CD4-positive, alpha-beta T cell (primary cell): ENCODE measurements at places on chromosomes 7 and 10.

GRCh38 chr7:44983742-44984477 lies 5.1 kb upstream of the MYO1G start:
- no peak for DNase-seq

DNA sequence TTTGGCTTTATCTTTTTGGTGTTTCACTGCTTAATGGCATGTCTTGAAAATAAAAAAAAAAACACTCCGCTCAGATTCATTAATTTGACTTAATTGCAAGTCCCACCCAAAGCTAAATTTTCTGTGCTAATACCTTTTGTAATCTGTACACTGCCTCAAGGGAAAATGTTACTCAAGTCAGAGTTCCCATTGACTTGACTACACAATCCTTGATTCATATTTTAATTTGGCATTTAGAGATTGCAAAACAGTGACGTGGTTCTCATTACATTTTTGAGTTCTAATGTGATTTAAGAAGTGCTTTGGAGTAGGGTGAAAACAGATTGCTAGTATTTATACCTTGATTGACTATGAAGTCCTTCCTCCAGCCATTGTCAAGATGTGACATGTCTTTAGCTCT lies 21.3 kb upstream of the LIPM start:
- DNase-seq: no peak

DNA sequence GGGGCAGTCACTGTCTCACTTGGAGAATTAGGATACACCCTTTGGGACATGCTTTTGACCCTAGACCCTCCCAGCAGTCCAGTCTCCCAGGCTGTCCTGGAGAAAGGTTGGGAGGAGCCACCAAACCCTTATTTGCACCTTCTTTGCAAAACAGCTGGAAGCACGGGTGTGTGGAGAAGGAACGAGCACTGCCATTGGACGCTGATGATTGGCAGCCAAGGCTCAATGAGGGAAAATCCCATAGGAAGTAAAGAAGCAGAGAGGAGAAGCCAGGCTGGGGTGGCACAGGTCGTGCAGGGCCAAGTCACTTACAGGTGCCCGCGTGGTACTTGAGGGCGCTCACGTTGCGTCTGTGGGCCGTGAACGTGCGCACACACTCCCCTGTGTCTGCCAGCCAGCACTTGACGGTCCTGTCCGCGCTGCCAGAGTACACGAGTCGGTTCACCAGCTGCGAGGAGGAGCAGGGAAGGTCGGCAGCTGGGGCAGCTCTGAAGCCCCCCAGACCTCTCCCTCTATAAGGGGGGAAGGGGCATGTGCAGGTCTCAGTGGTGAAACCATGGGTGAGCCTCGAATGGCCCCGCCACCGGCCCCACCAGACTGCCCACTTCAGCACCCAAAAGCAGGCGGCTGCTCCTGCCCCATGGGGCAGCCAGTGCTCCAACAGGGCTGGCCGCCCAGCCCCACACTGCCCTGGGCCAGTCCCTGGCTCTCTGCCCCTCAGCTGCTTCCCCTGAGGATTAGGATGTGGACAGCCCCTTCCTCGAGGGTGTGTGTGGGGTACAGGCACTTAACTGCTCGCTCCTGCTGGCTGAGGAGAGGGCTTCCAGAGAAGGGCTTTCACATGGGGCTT lies 24.8 kb downstream of the WDR86 start:
- DNase-seq: no peak

DNA sequence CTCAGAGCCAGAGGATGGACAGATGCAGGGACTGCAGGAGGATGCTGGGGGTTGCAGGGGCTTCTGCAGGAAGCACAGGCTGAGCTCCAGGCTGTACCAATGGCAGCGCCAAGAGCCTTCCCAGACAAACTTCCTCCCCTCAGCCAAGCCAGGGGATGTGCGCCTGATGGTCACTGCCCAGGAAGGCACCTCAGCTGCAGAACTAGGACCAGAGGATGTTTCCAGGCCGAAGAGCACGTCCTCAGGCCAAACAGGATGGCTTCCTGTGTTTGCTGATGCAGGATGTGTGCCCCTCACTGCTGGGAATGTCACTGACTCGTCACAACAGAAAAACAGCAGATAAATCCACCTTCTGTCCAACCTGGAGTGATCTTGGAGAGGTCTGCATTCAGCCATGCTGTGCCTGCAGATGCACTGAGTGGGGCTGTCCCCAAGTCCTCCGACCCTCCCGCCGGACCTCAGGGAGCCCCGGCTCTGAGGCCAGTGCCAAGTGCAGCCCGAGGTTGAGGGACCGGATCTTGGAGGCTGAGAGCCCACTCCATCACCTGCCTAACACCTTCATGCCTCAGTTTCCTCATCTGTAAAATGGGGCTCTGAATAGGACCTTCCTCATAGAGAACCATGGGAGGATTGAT lies 152.5 kb upstream of the CHST15 start:
- DNase-seq: no peak

GRCh38 chr10:102632394-102633111 lies 11.7 kb upstream of the TRIM8 start:
- DNase-seq: no peak

- DNase-seq: peak; percentile 59
Measured at GRCh38 chr7:1915956-1916600, 246.0 kb downstream of the ELFN1 start.

DNA sequence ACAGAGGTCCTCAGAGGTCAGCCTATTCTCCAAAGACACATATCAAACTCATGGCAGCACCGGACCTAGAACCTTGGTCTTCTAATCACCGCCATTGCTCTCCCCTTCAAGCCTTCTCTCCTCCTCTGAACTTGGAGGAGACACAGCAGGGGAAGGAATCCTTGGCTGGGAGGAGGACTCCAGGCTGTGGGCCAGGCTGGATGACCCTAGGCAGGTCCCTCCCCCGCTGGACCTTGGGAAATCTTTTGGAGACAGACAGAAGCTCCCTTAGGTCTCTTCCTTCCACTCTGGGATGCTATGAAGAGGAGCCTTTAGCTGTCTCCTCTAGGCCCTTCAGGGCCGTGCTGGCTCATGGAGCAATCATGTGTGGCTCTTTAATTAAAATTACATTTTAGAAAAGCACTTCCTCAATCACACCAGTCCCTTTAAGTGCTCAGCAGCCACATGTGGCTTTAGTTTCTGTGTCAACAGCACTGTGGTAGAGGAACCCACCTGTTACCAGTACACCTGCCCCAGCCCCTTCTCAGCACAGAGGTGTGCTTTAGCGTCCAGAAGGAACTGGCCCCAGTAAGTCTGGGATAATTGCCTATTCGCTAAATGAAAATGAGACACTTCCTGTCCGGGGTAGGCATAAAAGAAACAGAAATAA lies 238.2 kb downstream of the CELF2 start:
- no peak for DNase-seq

DNA sequence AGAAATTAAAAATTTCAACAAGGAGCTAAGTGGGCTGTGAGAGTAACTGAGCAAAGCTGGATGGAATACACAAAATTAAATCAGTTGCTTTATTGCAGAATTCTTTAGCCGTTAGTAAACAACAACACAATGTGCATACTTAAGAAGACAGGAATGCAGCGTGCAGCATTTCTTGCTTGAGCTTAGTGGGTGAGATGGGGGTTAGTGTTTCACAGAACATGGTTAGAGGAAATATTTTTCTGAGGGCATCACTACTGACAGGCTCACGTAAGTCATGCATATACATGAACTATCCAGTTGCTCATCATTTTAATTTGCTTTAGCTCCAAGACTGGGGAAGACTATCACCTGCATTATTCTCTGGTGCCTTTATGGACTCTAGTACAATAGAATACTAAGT lies 80.8 kb downstream of the CD36 start:
- no peak for DNase-seq

- no peak for DNase-seq
Measured at GRCh38 chr10:92381543-92381954, 90.6 kb downstream of the MARCHF5 start.
